ENCODE measurements at places on chromosomes 12 and 14.

DNA sequence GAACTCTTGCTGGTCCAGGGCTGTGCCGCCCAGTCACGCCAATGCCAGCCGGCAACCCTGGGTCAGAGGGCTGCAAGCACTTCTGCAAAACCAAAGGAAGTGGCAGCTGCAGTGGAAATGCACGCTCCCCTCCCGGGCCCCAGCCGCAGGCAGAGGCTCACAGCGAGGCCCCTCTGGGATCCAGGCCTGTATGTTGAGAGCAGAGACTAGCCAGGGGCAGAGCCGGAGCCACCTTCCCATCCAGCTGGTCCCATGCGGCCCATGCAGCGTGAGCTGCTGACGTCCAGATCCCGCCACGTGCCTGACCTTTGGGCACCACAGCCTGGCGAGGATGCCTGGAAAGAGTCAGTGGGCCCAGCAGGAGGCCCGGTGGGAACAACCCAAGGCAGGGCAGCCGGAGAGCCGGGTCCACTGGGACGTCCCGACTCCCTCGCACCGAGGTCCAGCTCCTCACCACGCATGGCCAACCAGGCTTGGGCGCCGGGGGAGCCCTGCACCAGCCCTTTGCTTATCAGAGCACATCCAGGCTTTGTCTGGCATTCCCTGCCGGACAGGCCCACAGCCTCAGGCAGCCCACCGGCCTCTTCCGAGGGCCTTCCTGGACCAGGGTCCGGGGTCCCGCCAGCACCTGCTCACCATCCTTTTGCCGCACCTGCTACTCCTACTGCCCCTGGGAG lies 4.3 kb downstream of the GPR132 start:
- no peak for DNase-seq

DNA sequence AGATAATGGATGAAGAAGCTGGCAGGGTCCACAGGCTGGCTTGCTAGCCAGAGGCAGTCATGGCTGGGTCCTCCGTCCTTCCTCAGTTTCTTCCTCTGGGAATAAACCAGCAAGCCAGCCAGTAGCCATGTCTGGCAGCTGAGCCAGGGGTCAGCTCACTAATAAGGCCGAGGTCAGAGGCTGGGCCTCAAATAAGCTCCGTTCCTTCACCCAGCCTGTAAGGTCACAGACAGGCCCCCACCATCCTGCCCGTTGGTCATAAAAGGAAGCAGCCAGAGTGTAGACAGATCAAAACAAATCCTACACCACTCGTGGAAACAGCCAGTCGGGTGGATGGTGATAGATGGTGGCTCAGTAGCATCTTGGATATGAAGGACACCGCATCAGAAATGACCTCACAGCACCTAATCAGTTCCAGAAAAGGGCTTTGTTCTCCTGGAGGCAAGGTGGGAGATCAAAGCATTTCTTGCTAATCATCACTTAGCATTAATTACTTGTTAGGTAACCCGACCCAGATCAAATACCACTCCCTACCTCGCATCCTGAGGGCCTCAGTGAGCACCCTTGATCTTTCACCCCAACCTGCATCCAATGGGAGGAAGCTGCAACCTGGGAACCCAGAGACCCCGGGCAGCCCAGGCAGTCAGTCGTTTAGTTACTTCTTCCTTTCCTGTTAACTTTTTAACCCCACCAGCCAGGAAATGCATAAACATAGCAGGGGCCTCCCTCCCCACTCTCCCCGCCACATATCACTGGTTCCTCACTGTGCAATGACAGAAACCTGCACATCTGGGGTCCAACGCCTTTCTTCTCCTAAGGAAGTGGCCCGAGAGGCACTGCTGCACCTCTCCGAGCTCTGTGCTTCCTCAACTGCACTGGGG lies 90.2 kb downstream of the KDM2B start:
- DNase-seq: no peak

DNA sequence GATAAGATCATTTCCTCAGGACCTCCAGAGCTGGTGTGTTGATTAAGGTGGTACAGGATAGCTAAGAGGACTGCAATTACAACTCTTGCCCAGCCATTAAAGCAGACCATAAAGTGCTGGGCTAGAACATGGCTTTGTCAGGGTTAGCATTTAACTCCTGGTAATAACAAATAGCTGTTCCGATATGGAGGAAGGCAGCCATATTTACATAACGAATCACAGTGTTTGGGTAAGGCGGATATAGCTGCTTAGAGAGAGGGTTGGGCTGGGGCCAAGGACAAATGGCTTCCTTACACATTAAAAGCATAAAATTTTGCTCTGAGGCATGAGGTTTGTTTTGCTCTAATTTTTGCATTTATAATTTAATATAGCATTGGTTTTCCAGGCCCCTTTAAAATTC lies 297.7 kb upstream of the DDHD1 start:
- DNase-seq: no peak

GRCh38 chr14:69079188-69079742 lies 73.7 kb downstream of the DCAF5 start:
- DNase-seq: no peak

DNA sequence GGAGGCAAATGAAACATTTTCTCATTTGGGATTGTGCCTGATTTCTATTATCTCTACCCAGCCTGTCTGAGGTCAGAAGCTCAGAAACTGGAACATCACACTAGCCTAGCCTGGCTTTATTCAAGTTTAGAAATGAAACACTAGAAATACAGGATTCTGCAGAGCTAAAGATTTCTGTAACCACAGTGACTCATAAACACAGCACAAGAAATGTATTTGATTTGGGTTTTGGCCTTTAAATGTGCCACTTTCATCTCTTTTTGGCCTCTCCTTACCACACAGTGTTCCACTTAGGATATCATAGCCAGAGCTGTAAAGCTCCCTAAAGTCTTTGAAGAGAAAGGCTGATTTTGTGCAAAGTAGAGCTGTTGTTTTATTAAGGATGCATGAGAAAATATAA lies 307.5 kb downstream of the EMP1 start:
- no peak for DNase-seq

DNA sequence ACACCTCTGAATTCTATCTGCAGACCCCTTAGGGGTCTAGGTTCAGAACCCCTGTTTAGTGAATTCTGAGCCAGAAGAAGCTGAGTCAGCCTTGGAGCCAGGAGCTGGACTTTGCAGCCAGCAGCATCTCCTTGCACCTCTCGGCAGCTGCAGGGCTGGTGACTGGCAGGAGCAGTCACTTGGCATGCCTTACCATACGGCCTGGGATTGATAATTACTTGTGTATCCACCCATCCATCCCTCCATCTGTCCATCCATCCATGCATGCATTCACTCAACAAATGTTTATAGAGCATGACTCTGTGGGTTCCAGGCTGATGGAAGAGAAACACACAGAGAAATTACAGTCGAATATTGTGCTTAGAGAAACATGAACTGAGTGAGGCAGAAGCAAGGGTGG lies 67.5 kb upstream of the PRIMA1 start:
- DNase-seq: no peak

DNA sequence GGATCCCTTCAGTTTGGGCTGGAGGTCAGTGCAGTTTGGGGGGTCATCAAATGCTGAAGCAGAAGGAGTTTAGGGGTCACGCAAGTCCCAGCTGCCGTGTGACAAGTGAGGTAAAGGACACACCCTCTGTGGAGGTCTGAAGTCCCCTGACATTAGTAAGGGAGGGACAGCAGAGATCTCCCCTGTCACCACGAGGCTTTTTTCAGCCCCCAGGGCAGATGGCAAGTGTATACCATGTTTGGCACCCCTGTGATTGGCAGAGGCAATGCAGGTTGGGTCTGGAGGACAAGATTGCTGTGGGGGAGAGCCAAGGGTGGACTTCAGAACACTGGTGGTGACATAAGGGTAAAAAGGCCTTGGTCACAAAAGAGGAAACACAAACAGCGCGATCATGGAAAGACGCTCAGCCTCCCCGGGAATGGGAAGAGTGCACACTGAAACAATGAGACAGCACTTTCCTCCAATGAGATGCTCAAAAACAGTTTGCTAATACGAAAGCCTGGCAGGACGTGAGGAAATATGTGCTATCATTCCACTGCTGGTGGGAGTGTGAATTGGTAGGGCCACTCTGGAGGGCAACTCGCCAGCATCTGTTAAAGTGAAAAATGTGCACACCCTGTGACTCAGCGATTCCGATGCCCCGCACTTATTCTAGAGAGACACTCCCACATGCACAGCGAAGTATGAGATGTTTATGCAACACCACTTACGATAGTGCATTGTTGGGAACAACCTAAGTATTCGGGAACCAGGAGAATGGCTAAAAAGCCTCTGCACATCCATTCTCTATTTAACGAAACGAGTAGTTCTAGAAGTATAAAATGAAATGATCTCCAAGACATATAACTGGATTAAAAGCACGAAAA lies 14.4 kb upstream of the CD27 start:
- no peak for DNase-seq

GRCh38 chr14:31070431-31070830 lies 44.3 kb upstream of the STRN3 start:
- DNase-seq: no peak

DNA sequence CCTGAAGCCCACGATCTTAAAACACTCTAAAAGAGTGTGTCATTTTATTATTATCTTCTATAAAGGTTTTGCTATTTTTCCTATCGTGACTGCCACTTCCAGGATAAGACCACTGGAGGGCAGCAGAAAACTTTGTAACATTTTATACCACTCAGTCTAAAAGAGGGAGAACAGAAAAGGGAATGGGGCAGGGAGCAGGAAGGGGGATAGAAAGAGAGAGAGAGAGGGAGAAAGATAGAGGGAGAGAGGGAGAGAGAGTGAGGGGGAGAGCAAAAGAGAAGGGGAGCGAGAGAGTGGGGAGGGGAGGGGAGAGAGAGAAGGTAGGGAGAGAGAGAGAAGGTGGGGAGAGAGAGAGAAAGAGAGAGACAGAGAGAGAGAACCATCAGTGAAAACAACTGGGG lies 2.0 kb upstream of the ART4 start:
- peak; percentile 38 for DNase-seq

DNA sequence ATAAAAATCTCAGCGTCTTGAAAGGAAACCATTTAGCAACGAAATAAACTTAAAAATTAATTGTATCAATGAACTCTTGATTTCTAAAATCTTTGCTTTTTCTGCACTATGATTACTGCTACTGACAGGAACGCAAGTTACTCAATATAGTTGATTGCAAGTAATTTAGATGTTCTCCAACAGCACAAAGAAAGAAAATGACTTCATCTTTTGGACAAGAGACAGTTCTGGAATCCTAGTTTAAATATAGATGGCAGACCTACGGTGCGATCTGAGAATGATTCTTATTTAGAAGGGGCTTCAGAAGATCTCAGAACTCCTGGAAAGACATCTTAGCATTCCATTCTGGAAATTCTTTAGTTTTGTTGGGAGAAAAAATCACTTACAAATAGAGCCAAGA lies 1.4 kb upstream of the SUDS3 start:
- DNase-seq: no peak

GRCh38 chr14:101183376-101184103 lies 280.0 kb upstream of the RTL1 start:
- no peak for DNase-seq

DNA sequence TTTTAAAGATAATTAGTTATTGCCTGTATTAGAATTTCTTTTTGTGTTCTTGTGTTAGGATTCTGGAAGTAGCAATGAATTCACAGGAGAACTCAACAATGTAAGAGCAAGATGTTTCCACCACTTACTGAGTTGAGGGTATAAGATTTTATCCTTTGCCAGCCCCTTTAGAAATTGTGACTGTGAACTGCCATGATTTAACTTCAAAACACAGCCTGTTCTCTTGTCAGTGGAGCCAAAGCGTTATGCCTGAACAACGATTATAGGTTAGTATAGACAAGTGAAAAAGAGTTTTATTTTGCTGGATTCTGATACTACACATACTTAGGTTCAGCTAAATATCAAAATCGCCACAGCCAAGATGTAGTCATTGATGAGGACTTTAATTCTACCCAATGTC lies 101.6 kb downstream of the CRADD start:
- DNase-seq: no peak

DNA sequence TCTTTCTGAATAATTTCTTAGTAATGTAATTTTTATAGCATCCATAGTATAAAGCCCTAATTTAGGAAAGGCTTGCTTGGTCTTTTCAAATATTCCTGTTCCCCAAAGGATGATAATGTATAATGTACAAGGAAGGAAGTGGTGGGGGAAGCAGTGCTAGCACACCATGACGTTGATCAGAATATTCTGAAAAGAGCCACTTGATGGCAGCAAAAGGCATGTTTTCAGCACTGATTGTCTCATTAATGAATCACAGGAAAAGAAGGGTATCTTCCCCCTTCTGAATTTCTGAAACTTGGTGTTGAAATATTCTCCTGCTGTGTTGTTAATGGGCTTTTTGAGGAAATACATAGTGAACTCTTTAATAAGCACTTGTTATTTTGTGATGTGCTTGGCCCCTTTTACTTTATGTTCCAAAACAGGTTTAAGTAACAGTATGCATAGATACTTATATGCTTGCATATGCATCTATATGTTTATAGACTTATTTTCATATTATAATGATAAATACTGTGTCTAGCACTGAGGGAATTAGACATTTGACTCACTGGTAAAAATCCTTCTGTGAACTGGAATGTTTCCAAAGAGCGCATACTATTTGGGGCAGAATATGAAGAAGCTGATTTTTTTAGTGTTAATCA lies 122.0 kb downstream of the TMEM117 start:
- peak; percentile 8 for DNase-seq

GRCh38 chr14:35340616-35341453 lies 48.7 kb downstream of the PSMA6 start:
- no peak for DNase-seq

- peak; percentile 57 for DNase-seq
Observed at GRCh38 chr14:20624495-20625070, 16.9 kb downstream of the OR6S1 start.

DNA sequence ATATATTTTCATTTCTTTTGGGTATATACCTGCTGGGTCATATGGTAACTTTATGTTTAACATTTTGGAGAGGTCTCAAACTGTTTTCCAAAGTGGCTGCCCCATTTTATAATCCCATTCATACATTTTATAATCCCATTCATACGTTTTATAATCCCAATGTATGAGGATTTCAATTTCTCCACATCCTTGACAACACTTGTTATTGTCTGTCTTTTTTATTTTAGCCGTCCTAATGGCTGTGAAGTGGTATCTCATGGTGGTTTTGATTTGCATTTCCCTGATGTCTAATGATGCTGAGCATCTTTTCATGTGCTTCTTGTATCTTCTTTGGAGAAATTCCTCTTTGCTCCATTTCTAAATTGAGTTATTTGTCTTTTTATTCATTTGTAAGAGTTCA lies 6.7 kb upstream of the CFL2 start:
- DNase-seq: no peak

GRCh38 chr12:14399871-14400270 lies 34.4 kb downstream of the ATF7IP start:
- no peak for DNase-seq

DNA sequence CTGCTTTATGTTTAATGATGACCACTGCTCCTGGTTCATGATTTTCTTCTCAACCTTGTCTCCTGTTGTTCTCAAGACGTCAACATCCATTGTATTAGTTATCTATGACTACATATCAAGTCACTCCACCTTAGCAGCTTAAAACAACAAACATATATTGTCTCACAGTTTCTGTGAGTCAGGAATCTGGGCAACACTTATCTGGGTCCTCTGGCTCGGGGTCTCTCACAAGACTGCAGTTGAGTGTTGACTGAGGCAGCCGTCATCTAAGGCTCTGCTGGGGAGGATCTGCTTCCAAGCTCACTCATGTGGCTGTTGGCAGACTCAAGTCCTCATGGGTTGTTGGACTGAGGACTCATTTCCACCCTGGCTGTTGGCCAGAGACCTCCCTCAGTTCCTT lies 27.3 kb upstream of the FRS2 start:
- no peak for DNase-seq
